ENCODE measurements at places on chromosomes 16 and 17.

DNA sequence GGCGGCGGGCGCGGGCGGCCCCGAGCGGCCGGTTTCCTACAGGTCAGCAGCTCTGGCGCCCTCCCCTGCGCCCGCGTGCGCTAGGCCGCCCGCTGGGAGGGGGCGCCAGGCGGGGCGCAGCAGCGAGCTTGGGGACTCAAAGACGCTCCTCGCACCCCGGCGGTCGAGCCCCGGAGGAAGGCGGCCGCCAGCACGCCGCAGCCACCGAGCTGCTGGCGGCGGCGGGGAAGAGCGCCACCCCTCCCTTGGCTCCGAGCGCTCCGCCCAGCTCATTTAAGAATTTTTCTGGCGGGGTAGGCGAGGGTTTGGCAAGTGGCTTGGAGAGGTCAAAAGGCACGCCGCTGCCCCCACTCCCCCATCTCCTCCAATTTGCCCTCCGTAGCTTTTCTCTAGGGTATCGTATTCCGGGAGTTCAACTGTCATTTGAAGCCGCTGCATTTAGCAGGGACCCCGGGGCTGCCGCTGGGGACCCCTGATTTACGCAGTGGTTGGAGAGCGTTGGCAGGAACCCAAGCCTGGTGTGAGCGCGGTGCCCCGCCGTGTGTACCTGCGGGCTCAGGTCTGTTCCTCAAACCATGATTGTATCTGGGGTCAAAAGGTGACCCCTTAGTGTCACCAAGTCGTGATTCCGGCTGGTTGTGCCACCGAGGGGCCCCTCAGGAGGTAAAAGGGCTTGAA, 59.5 kb upstream of the GSE1 start:
- no peak for DNase-seq

GRCh38 chr16:14131774-14132695, 60.9 kb downstream of the MRTFB start:
- DNase-seq: no peak

GRCh38 chr16:75111961-75112733, 4.4 kb downstream of the LDHD start:
- no peak for DNase-seq

DNA sequence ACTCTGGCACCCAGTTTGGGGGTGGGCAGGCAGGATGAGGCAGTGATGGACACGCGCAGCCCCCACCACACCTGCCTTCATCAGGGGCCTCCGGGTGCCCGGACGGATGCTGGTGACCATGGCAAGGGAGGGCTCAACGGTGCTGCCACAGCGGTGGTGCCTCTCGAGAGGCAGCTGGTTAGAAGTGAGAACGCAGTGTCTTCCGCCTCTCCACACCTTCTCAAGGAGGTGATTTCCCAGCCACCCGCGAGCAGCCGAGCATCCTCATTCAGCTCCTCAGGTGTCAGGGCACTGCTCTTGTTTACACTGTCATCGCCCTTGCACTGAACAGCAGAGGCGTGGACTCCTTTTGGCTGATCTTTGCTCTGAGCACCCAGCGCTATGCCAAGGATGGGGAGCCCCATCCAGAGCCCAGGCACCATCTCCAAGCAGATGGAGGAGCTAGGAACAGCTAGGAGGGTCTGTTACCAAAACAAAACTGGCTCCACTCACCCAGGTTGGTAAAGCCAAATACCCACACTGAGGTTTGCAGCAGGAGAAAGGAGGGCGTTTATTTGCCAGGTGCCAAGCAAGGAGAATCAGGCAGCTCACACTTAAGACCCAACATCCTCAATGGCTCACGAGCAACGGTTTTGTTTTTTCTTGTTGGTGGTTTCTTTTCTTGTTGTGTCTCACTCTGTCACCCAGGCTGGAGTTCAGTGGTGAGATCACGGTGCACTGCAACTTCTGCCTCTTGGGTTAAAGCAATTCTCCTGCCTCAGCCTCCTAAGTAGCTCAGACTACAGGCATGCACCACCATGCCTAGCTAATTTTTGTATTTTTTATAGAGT, 174.3 kb upstream of the TNRC6C start:
- peak; percentile 58 for DNase-seq

DNA sequence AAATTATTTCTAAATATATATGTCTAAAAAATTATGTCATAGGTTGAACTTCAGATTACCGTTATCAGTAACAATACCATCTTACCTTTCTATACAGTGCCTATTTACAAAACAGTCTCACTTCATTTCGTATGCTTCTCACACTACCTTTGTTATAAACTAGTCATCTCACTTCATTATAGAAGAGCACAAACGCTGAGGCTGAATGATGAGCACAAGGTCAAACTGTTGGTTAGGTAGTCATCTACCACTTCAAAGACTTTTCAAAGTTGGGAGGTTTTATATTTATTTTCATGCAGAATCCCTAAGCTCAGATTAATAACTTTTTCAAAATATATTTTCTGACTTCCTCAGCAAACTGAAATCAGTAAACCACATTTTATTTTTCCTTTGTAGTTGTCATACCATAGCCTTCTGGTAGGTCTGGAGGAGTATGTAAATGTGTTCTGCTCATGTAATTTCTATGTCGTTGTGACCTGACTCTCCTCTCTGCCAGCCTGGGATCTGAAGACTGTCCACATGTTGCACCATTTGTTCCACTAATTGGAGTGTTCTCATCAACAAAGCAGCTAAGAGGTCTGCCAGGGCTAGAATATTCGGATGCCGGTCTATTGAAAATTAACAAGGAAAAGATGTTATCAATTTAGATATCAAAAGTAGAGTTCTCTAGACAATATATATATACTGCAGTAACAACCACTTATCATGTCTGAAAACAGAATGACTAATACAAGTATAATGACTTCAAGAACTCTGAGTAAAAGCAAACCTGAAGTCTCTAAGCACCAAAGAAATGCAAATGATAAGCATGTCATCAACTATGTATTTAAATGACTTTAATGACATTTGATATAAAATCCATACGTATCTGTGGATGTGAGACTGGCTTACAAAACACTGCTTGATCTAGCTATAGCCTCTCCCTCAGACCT, 73.9 kb downstream of the CEP95 start:
- DNase-seq: no peak

GRCh38 chr16:12453832-12454231, 349.9 kb downstream of the CPPED1 start:
- DNase-seq: no peak

GRCh38 chr17:17985555-17985954, 12.9 kb downstream of the DRC3 start:
- no peak for DNase-seq

GRCh38 chr16:11843861-11844260, 7.5 kb downstream of the RSL1D1 start:
- no peak for DNase-seq

GRCh38 chr17:72788950-72789585, 303.4 kb downstream of the SLC39A11 start:
- no peak for DNase-seq

- DNase-seq: no peak
Observed at GRCh38 chr17:10698096-10698818, 863 bp downstream of the ADPRM start.

- no peak for DNase-seq
Observed at GRCh38 chr17:18246109-18246725, 12.3 kb downstream of the FLII start.

DNA sequence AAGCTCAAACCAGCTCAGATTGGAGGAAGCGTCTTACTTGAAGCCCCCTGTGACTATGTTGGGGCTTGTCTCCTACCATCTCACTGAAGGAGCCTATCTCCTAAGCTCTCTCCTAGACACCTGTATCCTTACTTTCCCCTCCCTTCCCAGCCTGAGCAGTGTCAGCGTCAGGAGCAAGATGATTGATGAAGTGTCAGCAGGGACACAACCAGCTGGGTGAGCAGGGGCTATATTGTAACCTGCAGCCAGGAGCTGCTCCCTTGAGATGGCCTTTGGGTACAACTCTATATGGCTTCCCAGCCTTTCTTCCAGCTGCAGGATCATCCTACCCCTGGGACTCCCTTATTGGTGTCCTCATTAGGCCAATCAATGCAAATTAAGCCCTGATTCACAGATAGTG, 83.2 kb upstream of the HSBP1 start:
- DNase-seq: no peak

DNA sequence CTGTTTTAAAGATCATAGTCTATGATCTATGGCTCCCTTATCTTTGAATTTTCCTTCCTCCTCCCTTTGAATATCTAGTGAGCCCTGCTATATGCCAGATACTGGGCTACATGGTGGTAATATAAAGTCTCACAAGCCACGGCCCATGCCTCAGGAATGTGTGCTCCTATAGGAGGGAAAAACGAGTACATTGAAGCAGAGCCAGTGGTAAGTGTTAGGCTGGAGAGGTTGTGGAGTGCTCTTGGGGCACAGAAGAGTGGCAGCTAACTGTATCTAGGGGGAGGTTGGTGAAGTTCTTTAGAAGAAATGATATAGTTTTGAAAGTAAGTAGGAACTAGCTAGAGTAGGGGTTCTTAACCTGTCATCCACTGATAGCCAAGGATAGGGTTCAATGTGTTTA, 105.8 kb upstream of the PMFBP1 start:
- no peak for DNase-seq

DNA sequence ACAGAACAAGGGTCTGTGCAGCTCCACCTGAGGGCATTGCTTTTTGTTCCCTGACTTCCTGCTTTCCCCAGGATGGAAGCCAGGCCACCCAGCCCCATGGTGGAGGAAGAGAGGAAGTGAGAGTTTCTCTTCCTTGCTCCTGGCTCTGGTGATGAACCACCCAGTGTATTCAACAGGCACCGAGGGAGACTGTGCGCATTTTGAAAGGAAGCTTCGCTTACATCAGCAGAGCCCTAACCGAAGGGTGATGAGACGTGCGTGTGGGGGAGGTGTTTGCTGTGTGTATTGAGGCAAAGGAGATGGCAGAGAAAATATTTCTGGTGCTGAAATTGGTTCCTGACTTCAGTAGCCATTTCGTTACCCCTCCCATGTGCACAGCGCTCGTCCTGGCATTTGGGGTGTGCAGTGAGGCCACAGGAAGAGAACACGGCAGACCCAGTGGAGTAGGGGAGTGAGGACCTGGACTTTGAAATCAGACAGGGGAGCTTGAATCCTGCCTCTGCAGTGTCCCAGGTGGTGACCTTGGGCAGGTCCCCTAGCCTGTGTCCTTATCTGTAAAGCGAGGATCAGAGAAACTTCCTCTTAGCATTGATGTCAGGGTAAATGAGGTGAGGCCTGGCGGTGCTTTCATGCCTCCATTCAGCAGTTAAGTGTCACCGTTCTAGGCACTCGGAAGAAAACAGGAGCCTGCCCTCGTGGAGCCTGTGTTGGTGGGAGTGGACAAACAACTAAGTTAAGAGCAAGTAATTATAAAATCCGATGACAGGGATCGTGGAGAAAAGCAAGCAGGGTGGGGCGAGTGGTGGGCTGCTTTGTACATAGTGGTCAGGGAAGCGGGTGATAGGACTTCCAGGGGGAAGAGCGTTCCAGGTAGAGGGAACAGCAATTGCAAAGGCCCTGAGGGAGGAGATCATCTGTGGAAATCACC, 7.4 kb downstream of the CMIP start:
- no peak for DNase-seq
